ENCODE measurements at places on chromosomes 11 and 22.

DNA sequence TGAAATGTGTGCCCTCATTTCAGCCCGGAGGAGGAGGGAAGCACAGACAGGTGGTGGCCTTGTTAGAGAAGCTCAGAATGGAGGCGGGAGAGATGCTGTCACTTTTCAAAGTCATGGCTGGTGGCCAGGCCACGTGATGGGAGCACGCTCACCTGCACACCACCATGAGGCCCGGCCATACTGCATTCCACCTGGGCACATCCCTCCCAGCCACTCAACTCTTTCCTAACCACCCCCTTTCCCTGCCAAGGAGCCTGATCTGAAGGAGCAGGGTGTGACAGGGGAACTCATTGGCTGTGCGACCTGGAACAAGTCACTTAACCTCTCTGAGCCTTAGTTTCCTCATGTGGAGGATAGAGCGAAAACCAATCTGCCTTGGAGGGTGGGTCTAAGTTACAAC lies 364.5 kb downstream of the CTTN start:
- DNase-seq: no peak

- no peak for DNase-seq
Observed at GRCh38 chr11:126186708-126187529, 24.5 kb downstream of the RPUSD4 start.

- no peak for DNase-seq
Observed at GRCh38 chr22:30453731-30454510, 17.9 kb downstream of the SEC14L3 start.

- DNase-seq: no peak
Observed at GRCh38 chr11:65298655-65299179, 15.9 kb upstream of the CDC42EP2 start.

DNA sequence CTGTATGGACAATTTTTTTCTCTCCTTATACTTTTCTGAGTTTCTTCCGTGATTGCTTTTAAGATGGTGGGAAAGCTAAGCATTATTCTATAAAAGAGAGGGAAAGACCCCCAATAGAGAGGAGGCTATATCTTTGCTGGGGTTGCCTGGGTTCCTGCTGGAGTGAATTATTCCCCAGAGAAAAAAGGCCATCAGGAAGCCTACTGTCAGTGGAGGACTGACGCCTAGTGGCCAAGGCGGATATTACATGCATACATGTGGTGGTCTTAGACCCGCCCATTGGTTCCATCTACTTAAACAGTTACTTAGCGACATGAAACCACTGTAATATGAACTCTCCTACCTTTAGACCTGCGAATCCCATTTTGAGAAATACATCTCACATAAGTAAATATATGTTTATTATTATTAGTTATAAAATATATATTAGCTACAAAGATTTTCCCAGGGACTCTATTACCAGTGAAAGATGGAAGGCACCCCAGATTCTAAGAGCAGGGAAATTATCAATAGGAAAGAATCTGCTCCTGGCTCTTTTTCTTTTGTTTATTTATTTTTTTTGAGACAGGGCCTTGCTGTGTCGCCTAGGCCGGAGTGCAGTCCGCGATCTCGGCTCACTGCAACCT lies 15.7 kb upstream of the PGA3 start:
- peak; percentile 51 for DNase-seq

DNA sequence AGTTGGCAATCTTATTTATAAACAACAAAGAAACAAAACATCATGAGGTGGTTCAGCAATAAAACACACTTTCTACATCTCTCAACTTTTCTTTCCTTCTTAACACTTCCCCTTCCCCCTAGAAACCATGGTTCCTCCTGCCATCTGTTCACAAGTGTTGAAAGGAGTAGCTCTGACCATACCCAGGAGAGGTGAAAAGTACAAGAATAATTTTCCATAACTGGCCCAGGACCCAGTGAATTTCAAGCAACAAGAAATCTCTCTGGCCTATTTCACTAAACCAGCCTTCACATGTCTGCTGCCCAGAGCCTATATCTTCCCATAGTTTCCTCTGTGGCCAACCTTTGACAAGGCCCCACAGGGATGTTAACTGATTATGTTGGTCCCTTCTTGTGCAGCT lies 98.2 kb upstream of the CEP126 start:
- DNase-seq: no peak

DNA sequence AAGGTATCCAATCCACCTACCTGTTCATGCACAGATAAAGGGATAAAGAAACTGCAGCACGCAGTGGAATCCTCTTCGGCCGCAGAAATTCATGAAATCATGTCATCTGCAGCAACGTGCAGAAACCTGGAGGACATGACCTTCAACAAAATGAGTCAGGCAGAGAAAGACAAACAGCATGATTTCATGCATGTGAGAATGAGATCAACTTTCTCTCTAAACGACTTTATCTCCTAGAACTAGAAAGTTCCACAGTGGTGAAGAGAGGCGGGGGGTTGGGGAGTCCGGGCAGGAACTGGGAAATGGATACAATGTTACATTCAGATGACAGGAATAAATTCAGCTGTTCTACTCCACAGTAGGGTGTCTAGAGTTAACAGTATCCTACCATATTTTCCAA lies 9.9 kb downstream of the RGL4 start:
- DNase-seq: no peak

- no peak for DNase-seq
Observed at GRCh38 chr22:46797355-46797754, 34.9 kb downstream of the TBC1D22A start.

- DNase-seq: no peak
Observed at GRCh38 chr22:46436595-46437175, 100.7 kb downstream of the CELSR1 start.

GRCh38 chr11:111691741-111692140 lies 74.4 kb downstream of the PPP2R1B start:
- no peak for DNase-seq

DNA sequence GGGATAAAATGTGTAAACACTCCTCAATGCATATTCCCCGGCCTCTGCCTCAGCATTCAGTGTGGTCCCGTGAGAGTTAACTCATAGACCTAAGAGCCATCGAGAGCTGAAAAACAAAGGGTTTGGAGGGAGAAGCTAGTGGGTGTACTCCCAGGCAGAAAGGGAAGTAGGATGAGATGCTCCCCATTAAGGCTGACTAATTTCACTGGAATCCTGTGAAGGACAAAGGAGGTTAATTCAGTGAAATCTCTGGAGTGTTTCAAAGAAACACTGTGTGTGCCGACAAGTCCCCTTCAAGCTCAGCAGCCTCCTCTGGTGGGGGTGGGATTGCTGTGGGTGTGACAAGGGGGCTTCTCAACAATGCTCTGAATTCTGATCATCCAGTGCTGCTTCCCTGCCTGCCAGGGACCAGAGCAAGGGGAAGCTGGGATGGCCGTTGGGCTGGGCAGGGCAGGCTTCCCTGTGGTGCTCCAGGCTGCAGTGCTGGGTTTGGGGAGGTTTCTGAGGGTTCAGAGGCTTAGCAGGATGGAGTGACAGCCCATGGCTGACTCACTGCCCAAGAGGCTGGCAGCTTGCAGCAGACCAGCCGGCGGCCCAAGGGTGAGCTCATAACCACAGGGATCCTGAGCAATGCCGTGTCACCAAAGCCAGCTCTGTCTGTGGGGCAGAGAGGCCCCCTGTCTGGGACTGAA lies 61.4 kb upstream of the BMAL1 start:
- no peak for DNase-seq

GRCh38 chr22:27108425-27109114 lies 451.2 kb downstream of the MIAT start:
- no peak for DNase-seq

- no peak for DNase-seq
Observed at GRCh38 chr22:42459287-42460063, 27.3 kb upstream of the NFAM1 start.

DNA sequence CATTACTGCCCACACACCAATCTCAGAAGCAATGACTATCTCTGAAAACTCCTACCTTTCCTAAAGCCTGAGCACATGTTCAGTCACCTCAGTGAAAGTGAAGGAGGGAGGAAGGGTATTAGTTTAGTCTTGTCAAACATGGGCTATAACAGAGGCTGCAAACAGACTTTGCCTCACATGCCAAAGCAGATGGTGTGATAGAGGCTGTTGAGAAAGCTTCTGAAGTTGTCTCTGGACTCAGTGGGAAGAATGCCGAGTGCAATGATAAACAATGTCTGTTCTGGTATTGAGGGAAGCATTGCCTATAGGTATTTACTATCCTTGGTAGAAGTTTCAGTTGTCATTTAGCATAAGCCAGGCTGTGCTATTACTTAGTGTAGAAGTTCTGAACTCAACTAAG lies 314.5 kb upstream of the CCDC90B start:
- no peak for DNase-seq

DNA sequence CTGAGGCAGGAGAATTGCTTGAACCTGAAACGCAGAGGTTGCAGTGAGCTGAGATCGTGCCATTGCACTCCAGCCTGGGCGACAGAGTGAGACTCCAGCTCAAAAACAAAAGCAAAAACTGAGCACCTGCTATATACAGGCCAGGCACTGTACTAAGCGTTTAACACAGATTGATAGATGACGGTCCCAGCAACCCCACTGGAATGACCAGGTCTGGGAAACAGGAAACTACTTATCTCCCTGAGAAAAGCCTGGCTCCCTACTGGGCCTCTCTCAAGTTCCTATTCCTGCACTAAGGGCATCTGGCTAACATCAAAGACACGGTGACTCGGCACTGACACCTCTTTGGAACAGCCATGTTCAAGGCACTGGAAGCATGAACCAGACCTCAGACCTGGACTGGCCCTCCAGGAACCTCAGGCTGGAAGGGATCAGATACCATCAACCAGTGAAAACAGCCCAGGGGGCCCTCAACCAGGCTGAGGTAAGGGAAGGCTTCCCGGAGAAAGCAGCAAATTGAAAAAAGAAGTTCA lies 16.6 kb downstream of the ARAP1 start:
- no peak for DNase-seq

DNA sequence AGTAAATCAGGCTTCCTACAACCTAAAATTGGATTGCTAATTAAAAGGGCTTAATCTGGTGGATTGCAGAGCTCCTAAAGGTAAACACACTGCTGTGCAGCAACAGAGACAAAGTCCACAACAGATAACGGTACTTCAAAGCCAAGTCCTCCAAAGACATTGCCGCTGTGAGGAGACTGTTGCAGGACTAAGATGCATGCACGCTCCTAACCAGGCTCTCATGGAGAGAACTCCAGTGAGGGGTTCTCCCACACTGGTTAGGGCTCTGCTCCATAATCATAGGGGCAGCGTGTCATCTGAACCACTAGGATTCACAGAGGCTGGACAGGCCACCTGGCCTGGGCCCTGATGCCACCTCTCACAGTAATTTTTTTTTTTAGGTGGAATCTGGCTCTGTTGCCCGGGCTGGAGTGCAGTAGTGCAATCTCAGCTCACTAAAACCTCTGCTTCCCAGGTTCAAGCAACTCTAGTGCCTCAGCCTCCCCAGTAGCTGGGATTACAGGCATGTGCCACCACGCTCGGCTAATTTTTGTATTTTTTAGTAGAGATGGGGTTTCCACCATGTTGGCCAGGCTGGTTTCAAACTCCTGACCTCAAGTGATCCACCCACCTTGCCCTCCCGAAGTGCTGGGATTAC lies 56.9 kb upstream of the ARFGAP3 start:
- no peak for DNase-seq

Data from forelimb muscle (tissue), 1 donor.